Activated CD4-positive, alpha-beta memory T cell treated with anti-CD3 and anti-CD28 coated beads, Interleukin-2, amount 10 ng/mL, durations not matched to agents 7 days and 5 days (primary cell): ENCODE measurements at places on chromosomes 7 and 10.

- no peak overlapping the region for H3K27ac ChIP-seq
- no peak for DNase-seq
- no peak overlapping the region for H3K4me3 ChIP-seq
- H3K4me1 ChIP-seq, result no peaks in the 10 kb centered on the region
Observed at GRCh38 chr7:55249332-55249731, 115.8 kb upstream of the LANCL2 start.

GRCh38 chr7:26397796-26398426 lies 106.2 kb downstream of the SNX10 start:
- DNase-seq, result no peak
- H3K36me3 ChIP-seq, result no peaks in the 10 kb centered on the region
- peaks cover 14% of the 10 kb centered on the region for H3K4me1 ChIP-seq
- no peak overlapping the region for H3K27ac ChIP-seq
- H3K27me3 ChIP-seq, result peaks cover 55% of the 10 kb centered on the region

- H3K36me3 ChIP-seq, result no peaks in the 10 kb centered on the region
- DNase-seq, result no peak
- no peak overlapping the region for H3K27ac ChIP-seq
- no peaks in the 10 kb centered on the region for H3K4me1 ChIP-seq
- H3K4me3 ChIP-seq, result no peak overlapping the region
Observed at GRCh38 chr10:112360308-112361270, 13.3 kb upstream of the ACSL5 start.

DNA sequence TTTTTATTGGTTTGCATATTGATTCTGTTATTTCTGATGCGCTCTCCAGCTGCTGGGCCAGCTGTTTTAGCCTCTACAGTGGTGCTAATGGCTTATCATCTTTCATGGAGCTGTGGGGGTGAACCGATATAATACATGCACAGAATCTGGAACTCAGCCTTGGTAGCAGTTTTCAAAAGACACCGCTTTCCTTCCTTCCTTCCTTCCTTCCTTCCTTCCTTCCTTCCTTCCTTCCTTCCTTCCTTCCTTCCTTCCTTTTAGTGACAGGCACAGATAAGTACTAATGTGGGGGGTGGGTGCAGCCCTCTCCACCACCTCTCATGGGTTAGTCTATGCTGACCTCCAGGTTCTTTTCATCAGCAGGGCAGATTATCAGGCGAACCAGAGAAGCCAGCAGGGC lies 31.9 kb upstream of the C10orf53 start:
- no peak overlapping the region for H3K4me3 ChIP-seq
- no peak overlapping the region for H3K27ac ChIP-seq
- DNase-seq, result no peak
- H3K36me3 ChIP-seq, result no peaks in the 10 kb centered on the region
- peaks cover 18% of the 10 kb centered on the region for H3K4me1 ChIP-seq

GRCh38 chr10:17504547-17505245 lies 50.3 kb upstream of the ST8SIA6 start:
- peaks cover 32% of the 10 kb centered on the region for H3K36me3 ChIP-seq
- peak overlapping the region; percentile 57 for H3K4me3 ChIP-seq
- H3K27me3 ChIP-seq, result no peaks in the 10 kb centered on the region
- H3K27ac ChIP-seq, result peak overlapping the region; percentile 91

DNA sequence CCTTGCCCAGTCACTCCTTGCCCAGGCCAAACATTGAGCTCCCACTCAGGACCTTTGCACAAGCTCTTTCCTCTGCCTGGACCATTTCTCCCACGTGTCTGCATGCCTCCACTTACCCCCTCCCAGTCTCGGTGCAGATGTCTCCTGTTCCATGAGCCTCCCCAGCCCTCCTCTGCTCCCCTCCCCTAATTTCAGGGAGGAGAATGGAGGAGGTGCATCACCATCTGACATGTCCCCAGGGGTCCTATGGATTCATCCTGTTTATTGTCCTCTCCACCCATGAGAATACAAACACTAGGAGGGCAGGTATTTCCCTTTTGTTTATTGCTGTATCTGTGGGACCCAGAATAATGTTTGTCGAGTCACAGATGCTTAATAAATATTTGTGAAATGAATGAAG lies 8.6 kb upstream of the GRID2IP start:
- peaks cover 2% of the 10 kb centered on the region for H3K4me1 ChIP-seq
- DNase-seq, result no peak
- H3K27ac ChIP-seq, result no peak overlapping the region
- no peaks in the 10 kb centered on the region for H3K27me3 ChIP-seq
- H3K4me3 ChIP-seq, result no peak overlapping the region
- H3K36me3 ChIP-seq, result no peaks in the 10 kb centered on the region

DNA sequence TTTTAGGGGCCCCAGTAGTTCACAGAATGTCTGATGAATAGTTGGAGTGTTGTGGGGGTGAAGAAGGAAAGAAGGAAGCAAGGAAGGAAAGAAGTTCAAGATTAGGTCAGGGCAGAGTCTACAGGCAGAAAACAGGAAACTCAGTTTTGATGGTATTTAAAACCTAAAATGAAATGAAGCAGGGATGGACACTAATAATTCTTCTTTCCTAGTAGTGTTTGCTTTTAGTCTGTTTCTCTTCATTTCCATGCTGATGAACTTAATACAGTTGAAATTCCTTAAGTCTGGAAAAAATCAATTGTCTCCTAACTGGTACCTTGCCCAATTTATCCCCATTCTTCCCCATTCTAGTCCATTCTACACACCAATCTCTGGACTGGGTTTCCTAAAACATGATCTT lies 59.0 kb upstream of the GSAP start:
- H3K36me3 ChIP-seq, result no peaks in the 10 kb centered on the region
- no peaks in the 10 kb centered on the region for H3K4me1 ChIP-seq
- H3K4me3 ChIP-seq, result no peak overlapping the region
- peaks cover 4% of the 10 kb centered on the region for H3K27me3 ChIP-seq
- no peak overlapping the region for H3K27ac ChIP-seq

DNA sequence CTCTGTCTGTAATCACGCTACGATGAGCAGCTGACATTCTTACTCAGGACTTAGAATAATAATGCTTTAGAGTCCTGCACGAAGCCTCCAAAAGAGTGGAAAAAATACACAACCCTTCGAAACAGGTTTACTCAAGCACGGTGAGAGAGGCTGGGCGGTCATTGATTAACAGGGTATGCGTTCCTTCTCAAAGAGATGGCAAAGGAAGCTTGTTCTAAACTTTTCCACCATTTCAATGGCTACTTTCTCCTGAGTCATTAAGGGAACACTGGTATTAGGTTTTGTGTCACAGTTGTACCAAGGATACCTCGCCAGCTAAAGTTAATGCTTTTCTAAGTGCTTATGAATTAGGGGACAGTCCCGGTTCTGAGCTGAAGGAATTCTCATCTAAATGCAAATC lies 141.9 kb upstream of the RHEB start:
- H3K27me3 ChIP-seq, result no peaks in the 10 kb centered on the region
- H3K4me3 ChIP-seq, result no peak overlapping the region
- DNase-seq, result no peak
- no peaks in the 10 kb centered on the region for H3K4me1 ChIP-seq
- H3K27ac ChIP-seq, result no peak overlapping the region

DNA sequence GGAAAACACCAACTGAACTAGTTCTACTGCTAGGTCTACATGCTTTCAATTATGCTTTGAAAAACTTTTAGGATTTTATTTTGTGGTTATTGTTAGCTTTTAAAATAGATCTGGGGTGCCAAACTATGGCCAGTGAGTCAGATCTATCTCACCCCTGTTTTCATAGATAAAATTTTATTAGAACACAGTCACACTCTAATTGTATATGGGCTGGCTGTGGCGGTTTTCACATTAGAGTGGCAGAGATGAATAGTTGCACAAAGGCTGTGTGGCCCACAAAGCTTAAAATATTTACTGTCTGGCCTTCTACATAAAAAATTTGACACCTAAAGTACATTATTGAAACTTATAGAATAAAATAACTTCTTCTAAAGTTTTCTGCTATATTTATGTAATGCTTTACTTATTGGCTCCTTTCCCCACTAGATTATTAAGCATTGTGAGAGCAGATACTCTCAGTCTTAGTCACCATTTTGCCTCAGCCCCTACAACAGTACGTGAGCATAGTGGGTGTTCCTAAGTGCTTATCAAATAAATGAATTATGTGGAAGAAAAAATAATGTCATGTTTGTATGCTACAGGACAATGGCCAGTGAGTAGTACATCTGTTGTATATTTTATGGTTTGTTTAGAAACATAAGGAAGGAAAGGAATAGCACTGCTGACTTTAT lies 5.4 kb upstream of the SUV39H2 start:
- peaks cover 24% of the 10 kb centered on the region for H3K4me1 ChIP-seq
- no peak overlapping the region for H3K4me3 ChIP-seq
- H3K27me3 ChIP-seq, result no peaks in the 10 kb centered on the region
- H3K36me3 ChIP-seq, result peaks cover 23% of the 10 kb centered on the region

DNA sequence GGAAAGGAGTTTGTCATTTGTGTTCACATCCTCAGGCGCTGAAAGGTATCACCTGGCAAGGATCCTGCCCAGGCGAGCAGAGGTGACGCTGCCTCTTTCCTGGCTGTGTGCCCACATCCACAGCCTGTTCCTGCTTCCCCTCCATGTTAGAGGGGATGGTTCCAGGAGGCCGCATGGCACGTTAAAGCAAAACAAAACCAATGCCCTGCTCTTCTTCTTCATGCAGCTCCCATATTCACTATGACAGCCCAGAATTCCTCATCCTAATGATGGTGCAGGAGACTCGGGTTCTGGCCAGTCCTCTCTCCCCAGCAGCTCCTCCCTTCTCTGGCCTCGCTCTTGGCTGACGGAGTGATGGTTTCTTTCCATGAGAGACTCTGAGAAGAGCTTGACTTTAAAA lies 678.5 kb upstream of the ANKRD30A start:
- no peaks in the 10 kb centered on the region for H3K27me3 ChIP-seq
- H3K4me3 ChIP-seq, result no peak overlapping the region
- H3K36me3 ChIP-seq, result no peaks in the 10 kb centered on the region

DNA sequence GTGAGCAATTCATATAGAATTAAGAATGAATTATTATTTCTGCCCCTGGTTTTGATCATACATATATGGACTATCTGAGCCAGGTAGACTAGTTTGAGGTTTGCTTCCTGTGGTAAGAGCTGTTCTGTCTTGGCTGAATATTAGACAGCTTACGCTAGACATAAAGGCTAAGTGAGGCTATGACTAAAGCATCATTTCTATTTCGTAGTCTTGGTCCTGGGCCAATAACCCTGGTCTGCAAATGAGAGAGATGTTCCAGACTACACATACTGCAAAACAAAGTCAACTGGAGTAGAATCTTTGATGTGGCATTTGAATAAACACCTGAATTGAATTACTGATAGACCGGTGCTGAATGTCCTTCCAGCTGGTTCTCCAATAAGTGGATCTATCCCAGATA lies 40.8 kb upstream of the CACNB2 start:
- no peaks in the 10 kb centered on the region for H3K36me3 ChIP-seq
- H3K27ac ChIP-seq, result no peak overlapping the region
- DNase-seq, result no peak

- H3K4me1 ChIP-seq, result no peaks in the 10 kb centered on the region
- no peaks in the 10 kb centered on the region for H3K36me3 ChIP-seq
Observed at GRCh38 chr10:130455791-130456190, 319.6 kb downstream of the GLRX3 start.

DNA sequence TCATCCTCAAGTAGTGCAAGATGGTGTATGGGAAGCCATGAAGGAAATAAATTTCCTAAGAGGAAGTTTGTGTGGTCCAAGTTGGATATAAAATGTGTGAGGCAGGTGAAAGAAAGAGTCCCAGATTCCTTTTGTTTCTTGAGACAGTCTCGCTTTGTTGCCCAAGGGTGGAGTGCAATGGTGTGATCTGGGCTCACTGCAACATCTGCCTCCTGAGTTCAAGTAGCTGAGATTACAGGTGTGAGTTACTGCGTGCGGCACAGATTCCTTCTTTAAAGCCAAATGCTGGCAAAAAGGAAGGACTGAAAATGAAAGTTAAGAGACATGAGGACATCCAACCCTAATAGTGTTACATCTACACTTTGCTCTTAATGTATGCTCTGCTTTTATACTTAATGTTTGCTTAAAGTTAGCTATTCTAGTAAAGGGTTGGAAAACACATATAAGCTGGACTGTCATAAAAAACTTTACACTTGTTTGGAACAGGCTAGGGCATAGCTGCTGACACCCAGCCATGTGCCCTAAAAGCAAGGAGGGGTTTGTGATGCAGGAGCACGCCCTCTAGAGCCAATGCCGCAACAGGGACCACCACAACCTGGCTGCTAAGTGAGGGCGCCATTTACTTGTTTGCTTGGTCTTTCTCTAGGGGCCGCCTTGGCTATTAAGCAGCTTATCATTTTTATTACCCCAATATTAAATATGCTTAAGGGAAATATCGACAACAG lies 34.5 kb downstream of the CLEC2L start:
- no peak overlapping the region for H3K27ac ChIP-seq
- peaks cover 3% of the 10 kb centered on the region for H3K36me3 ChIP-seq
- no peak for DNase-seq
- H3K4me3 ChIP-seq, result no peak overlapping the region

- H3K27me3 ChIP-seq, result peaks cover 65% of the 10 kb centered on the region
- peaks cover 39% of the 10 kb centered on the region for H3K4me1 ChIP-seq
- H3K27ac ChIP-seq, result peak overlapping the region; percentile 95
Observed at GRCh38 chr10:62817766-62818425, 1.7 kb upstream of the EGR2 start.
